Forelimb muscle (tissue), 1 donor: ENCODE measurements at places on chromosomes 1 and 21.

- no peak for DNase-seq
Observed at GRCh38 chr1:177907000-177907399, 62.9 kb downstream of the SEC16B start.

GRCh38 chr21:15732996-15733329, 3.2 kb downstream of the USP25 start:
- no peak for DNase-seq

DNA sequence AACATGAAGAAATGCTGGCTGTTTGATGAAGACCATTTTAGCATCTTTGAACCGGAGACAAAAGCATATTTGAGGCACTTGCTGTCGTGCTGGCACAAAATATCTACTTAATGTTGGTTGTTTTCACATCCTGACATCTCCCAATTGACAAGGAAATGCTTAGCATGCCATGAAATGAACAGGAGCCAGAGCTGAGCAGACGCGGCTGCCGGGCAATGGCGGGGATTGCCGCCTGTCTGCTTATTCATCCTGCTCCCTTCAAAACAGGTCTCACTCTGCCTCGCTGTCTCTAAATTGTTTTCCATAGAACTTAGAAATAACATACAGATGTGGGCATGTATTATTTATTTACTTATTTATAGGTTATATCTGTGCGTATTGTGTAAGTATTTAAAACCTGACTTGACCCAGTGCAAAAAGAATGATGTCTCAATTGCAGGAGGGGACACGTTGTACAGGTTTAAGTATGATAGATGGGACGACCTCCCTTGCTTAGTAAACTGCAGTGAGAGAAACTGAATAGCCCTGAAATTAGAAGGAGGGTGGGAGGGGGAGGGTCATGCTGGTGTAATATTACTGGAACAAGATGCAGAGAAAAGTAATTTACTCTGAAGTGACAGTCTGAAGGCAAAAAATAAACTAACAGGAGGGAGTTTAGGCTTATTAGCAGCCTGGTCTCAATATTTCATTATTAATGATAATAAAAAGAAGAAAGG, 590.4 kb upstream of the PLXNA2 start:
- DNase-seq: no peak

- DNase-seq: no peak
Observed at GRCh38 chr1:164781972-164782371, 223.0 kb downstream of the PBX1 start.

- no peak for DNase-seq
Observed at GRCh38 chr1:156474966-156475365, 25.6 kb downstream of the MEF2D start.

DNA sequence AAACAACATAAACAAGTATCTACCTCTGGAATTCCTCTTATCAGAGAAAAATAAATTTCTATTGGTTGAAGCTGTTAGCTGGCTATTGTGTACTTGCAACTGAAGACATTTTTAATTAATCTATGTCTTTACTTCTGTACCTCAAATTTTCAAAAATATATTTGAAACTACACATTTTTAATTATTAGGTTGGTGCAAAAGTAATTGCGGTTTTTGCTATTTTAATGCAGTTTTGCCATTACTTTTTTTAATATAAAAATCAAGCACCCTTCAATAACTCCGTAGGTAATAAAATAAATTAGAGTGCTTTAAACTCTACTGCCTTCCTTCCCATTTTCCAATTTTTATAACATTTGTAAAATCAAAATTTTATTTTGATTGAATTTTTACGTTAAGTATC, 262.1 kb upstream of the DUSP10 start:
- no peak for DNase-seq

- no peak for DNase-seq
Observed at GRCh38 chr1:41355761-41356160, 5.5 kb upstream of the FOXO6 start.
